ENCODE measurements at places on chromosomes 5 and 9. TPM values are rescaled to one million over a fixed set of nuclear protein-coding genes. Genes with fewer than 3 reads are reported as not detected.

GRCh38 chr9:130145658-130146057 is 26.5 kb upstream of the NCS1 start:
- no peak for DNase-seq

Gene LSM11
- total RNA-seq = 22.4 TPM

Gene PPP2R2B
- total RNA-seq = 2.4 TPM

DNA sequence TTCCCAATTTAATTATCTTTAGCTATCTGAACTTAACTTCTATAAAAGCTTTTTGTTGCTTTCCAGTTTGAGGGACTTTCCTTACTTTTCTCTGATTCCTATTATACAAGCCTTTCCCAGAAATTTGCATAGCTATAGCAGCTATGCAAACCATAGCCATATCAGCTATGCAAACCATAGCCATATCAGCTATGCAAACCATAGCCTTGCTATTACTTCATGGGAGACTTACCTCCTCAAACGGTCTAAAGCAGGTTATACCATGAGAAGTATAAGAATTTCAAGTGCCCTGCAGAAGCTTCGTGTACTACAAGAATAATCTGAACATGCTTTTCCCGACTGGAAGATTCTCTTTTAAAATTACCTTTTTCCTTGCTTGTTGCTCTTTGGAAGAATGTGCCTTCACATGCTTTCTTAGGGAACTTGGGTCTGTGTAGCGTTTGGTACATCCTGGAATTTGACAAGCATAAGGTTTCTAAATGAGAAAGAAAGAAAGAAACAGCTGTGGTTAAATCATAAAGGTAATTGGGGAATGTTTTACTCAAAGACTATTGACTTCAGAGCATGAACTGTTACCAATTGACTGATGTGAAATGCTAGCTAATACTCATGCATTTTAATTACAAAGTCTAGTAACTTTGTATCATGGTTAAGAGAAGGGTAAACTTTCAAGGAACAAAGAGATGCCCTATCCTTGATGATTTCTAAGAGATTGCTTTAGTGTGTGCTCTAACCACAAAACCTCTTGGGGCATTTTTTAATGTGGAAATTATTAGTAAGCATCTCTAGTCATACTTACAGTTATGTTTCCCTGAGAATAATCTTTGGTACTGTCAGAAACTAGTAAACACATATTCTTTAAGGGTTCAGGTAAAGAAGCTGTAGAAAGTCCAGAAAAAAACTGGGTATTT is 367.6 kb downstream of the GLIS3 start:
- DNase-seq = no peak

Gene DROSHA
- 35.8 TPM for total RNA-seq

GRCh38 chr5:177437623-177438022 is 9.0 kb upstream of the PRR7 start:
- DNase-seq = no peak

GRCh38 chr5:6408627-6409446 is 30.5 kb upstream of the MED10 start:
- no peak for DNase-seq

- DNase-seq = no peak
These were observed 119.7 kb upstream of the RPS23 start for GRCh38 chr5:82397741-82398320.

Gene INSL6
- not detected for total RNA-seq

- DNase-seq = no peak
These were observed 177.0 kb upstream of the GRIN3A start for GRCh38 chr9:101915482-101915881.

- no peak for DNase-seq
These were observed 36.2 kb downstream of the NUDT12 start for GRCh38 chr5:103526164-103526915.

Gene ARSI
- 10.1 TPM for total RNA-seq

DNA sequence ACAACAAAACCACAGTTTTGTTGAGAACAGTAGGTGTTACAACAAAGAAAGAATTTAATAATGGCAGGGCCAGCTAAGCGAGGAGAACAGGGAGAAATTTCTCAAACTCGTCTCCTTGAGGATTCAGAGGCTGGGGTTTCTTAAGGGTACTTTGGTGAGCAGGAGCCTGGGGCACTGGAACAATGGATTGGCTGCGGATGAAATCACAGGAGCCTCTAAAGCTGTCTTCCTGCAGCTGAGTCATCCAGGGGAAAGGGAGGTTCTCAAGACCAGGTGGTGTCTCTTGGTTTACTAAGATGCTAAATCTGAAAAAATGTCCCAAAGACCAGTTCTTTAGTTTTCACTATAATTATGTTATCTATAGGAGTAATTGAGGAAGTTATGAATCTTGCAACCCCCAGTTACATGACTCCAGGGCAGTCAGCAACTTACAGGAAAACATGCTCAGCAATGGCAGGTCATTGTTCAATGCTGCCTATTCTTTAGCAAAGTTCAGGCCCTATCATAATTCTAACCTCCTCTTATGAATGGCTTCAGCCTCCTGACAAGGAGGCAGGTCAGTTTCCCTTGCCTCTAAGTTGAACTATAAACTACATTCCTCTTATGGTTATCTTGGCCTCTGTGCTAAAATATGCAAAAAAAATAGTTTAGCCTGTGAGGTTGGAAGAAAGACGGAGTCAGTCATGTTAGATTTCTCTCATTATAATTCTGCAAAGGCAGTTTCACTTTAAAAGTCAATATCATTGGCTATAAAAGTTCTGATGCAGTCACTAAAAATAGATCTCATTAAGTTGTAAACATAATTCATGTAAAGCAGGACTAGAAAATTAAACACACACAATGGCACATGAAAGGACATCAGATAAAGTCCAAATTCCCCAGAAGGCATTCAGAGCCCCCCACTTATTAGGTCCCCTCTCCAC is 63.3 kb upstream of the CKS2 start:
- DNase-seq = peak; percentile 39

Gene LRRC70
- 3.6 TPM for total RNA-seq

Gene ECM2
- total RNA-seq = 11.7 TPM

Gene PCDHGA7
- total RNA-seq = 7.5 TPM

Gene MYOZ3
- total RNA-seq = not detected

- no peak for DNase-seq
These were observed 47.4 kb downstream of the MFAP3 start for GRCh38 chr5:154086146-154086545.

Gene FBP2
- total RNA-seq = not detected

Gene FYB1
- 4.5 TPM for total RNA-seq

Gene IGIP
- 28.2 TPM for total RNA-seq

DNA sequence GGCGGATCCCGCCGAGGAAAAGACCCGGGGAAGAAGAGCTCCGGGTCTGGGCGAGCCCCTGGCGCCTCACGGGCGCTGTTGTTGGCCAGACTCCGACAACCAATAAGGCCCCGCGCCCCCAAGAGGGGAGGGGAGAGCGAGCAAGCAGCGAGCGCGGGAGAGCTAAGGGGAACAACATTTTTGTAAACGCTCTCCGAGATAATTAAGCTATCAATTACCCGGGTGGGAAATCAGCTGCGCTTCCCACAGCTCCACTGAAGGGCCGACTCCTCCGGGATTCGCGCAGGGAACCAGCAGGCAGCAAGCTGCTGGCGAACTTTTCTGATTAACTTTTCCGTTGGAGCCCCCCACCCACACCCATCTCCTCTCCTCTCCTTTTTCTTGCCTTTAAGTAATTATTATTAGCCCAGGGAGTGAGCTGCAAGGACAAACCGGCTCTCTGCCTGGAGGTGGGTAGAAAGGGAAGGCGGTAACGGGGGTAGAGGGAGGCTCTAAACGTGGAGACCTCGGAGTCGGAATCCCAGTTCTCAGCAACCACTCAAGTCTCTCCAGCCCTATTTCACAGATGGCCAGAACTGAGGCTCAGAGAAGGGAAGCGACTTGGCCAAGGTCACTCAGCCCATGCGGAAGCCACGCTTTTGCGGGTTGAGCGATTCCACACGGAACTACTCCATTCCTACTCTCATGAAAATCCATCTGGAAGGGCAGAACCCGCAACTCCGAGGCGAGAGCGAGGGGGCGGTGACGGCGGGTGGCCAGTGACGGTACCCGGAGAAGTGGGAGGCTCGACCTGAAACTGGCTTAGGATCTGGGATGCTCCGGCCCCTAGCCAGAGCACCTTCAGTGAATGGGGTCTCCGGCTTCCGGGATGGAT is 1.3 kb downstream of the ASTN2 start:
- no peak for DNase-seq

- DNase-seq = no peak
These were observed 22.9 kb upstream of the TEX10 start for GRCh38 chr9:100375658-100376057.

DNA sequence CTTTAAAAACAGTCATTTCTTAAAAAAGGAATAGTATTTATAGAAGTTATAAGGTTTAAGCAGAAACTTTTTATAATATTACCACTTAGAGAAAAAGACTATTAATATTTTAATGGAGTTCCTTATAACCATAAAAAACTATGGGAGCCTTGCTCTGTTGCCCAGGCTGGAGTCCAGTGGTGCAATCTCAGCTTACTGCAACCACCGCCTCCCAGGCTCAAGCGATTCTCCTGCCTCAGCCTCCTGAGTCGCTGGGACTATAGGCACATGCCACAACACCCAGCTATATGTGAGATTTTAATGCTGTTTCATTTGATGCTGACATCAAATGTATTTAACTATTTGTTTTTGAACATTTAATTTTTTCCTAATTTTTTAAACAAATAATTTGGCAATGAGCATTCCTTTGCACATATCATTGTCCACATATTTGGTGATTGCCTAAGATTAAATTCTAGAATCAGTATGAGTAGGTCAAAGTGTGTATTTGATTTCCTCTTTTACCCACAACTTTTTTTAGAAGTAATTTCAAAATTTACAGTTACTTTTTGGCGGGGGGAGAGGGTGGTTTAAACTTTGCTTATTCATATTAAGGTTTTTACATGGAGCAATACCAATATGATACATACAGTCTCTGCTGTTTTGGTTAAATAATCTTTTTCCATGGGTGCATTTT is 235.5 kb downstream of the ARHGEF28 start:
- DNase-seq = no peak

GRCh38 chr9:5509573-5509972 is 758 bp upstream of the PDCD1LG2 start:
- DNase-seq = no peak

Gene GABRB2
- 1.1 TPM for total RNA-seq

Gene CACFD1
- 27.8 TPM for total RNA-seq

DNA sequence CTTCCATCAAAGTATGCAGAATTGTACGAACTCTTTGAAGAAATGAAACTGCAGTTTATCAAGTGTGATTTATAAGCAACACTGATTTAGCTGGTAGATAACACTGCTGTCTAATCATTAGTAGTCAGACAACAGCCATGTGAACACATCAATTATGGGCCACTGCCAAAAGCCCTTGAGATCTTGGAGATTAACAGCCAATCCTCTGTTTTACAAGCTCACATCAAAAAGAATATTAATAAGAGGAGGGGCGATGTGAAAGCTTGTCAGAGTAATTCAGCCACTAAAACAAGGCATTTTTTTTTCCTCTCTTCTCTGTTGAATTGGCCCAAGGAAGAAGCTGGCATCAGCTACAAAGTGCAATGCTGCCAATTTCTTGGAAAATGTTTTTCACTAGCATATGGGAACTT is 28.1 kb downstream of the ZNF608 start:
- DNase-seq = no peak

DNA sequence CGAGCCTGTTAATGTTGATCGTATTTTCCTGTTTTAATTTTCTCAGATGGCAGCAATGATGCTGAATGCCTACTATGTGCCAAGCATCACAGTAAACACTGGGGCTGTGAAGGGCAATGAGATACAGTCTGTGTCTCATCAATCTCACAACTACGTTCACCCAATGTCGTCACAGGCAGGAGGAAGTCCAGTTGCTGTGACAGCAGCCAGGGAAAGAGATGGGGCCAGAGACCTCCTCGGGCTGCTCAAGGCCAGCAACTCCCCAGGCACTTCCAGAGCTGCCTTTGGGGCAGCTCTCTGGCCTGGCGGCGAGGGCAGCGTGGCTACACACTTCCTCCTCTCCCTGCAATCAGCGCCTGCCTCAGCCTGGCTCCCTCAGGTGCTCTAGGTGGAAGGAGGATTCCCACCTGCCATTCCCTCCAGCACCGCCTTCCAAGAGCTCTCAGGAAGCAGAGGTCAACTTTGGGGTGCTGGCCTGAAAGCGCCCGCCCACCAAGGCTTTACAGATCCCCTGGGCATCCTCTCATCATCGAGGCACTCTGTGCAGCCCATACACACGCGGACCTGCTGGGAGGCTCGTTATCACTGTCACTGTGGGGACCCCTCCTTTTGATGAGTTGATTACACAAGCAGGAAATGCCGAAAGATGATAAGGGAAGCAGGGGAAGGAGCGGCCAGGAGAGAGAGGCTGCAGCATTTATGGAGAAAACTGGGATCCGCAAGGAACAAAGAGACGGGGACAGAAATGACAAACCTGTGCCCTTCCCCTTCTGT is 159.2 kb downstream of the ZDHHC21 start:
- DNase-seq = no peak

GRCh38 chr5:168228668-168229067 is 62.8 kb upstream of the WWC1 start:
- DNase-seq = no peak

GRCh38 chr5:64690417-64691151 is at the start of gene SHISAL2B:
TSS of gene SHISAL2B (plus strand) at chr5:64690503. CDS start at chr5:64690624, 121 bp downstream.
- no peak for DNase-seq

- no peak for DNase-seq
These were observed 247.4 kb upstream of the RASA1 start for GRCh38 chr5:87020099-87020934.

Gene PAIP2
- total RNA-seq = 111 TPM

DNA sequence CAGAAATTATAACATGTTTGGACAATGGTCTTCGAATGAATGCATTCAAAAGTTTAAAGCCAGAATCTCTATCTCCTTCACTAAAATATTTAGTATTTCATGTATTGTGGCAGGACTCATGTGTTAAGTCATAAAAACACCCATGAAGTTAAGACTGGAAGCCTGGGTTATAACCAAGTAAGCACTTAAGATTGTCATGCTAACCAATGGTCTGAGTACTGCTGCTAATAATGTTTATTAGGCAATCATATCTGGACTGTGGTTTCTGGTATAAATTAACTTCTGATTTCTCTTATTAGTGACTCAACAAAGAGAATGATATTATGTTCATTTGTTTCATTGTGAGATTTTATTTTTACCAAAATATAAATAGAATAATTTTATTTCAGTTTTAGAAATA is 297.9 kb upstream of the EDIL3 start:
- DNase-seq = no peak

Gene EFCAB9
- not detected for total RNA-seq

- DNase-seq = no peak
These were observed 78.2 kb upstream of the RXRA start for GRCh38 chr9:134247918-134248631.

DNA sequence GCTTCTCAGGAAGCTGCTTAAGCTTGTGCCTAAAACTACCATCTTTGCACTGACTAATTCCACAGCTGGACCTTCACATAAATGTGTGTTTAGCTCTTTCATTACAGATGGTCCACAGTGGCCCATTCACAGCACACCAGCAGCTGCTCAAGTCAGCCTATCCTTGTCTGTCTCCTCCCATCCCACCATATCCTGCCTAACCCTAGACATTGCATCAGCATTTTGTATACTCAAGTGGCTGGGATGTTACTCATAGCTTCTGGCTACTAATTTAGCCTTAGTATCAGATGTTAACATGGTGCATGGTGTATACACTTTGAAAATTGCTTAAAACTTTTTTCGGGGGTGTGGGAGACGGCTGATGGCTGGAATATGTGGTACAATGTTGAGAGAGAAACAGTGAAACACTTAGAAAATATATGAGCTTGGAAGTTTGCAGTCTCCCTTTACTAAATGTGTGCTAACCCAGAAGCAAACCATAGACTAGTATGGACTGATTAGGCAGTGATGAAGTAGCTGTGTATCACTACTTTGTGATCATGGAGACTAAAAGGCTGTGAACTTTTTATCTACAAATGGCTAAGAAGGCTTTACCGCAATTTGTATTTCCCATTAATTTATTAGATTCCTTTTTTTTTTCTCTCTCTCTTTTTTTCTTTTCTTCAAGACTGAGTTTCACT is 83.1 kb downstream of the JMY start:
- DNase-seq = no peak

All from esophagus muscularis mucosa (tissue), 4 donors.